ENCODE measurements at places on chromosomes 1 and 21.

GRCh38 chr21:44372616-44373015 lies 19.2 kb downstream of the TRPM2 start:
- DNase-seq = no peak

- no peak for DNase-seq
Observed at GRCh38 chr1:27668808-27669723, 2.9 kb downstream of the IFI6 start.

GRCh38 chr21:34995979-34996303 lies 53.2 kb downstream of the RUNX1 start:
- no peak for DNase-seq

DNA sequence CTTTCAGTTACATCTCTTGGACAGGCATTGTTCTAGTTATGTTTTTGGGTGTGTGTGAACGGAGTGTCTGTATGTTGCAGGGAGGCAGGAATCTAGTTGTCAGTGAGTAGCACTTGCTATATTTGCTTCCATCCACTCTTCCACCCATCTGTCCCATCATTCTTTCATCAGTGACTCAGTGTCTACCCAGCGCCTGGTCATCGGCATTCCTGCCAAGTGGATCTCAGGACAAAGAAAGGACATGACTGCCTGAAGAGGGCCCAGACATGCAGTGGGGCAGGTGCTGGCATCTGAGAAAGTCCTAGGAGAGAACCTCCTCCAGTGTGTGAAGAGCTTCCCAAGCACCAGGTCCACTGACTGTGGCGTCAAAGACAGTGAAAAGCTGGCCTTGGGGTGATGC lies 27.3 kb upstream of the MAGOH start:
- DNase-seq = no peak

DNA sequence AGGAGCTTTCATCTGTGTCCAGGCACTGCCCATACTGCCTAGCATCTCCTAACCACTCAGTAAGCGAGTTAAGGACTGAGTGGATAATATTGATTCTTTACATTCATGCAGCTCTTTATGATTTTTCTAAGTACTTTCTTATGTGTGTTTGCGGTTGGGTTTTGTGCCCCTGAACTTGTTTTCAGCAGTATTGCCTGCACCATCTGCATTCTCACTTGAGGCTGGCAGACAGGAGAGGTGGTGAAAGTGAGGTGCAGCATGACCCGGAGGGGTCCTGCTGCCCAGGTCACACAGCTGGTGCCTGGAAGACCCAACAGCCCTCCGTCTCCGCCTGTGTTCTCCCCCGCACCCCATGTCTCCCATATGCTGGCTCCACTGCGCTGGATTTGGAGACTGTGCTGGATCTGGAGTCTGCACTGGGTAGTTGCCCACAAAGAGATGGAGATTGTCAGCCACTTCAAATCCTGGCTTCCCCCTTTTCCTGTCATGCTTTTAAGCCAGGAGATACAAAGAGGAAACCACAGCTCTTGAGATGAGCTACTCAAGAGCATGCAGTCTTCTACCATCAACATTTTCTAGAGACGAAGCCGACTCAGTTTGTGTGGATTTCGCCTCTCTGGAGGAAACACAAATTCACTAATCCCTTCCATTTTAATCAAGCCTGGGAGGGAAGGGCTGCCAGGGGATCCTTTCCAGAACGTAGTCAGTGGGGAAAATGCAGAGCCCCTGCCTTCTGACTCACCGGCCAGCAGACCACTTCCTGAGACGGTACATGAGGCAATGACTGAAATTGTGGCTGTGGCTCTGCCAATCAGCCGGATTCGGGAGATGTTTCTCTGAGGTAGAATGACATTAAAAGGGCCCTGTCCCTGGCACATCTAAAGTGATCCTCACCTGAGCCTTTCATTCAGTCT lies 71.7 kb upstream of the ANGPTL1 start:
- no peak for DNase-seq

- DNase-seq = no peak
Observed at GRCh38 chr1:198755715-198756114, 116.9 kb downstream of the PTPRC start.

- peak; percentile 59 for DNase-seq
Observed at GRCh38 chr1:39091845-39092645, 65.9 kb downstream of the NDUFS5 start.

DNA sequence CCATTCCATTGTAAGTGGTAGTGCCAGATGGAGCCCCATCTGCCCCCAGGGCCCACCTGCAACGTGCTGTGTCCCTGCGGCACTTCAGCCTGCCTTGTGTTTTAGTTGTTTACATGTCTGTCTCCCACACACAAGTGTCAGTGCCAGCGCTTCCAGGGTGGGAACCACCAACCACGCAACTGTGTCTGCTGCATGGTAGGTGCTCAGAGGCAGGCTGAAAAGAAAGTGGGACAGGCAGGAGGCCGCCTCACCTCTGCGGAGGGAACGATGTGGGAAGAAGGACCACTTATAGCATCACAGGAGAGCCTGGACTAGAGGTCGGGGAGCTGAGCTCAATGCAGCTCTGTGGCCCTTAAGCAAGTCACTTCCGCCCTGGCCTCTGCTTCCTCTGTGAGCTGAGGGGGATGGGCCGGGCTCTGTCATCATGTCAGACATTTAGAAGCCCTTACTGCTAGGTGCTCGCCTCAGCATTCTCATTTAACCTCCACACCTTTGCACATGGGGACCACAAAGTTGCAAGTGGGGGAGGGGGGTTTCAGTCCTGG lies 17.9 kb downstream of the SLC9A1 start:
- DNase-seq = no peak

DNA sequence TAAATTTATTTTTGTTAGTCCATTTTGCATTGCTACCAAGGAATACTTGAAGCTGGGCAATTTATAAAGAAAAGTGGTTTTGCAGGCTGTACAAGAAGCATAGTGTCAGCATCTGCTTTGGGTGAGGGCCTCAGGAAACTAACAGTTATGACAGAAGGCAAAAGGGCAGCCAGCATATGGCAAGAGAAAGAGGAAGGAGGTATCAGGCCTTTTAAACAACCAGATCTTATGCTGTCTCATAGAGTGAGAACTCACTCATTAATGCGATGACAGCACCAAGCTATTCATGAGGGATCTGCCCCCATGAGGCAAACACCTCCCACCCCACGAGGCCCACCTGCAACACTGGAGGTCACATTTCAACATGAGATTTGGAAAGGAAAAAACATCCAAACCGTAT lies 898.4 kb downstream of the KCNT2 start:
- no peak for DNase-seq

DNA sequence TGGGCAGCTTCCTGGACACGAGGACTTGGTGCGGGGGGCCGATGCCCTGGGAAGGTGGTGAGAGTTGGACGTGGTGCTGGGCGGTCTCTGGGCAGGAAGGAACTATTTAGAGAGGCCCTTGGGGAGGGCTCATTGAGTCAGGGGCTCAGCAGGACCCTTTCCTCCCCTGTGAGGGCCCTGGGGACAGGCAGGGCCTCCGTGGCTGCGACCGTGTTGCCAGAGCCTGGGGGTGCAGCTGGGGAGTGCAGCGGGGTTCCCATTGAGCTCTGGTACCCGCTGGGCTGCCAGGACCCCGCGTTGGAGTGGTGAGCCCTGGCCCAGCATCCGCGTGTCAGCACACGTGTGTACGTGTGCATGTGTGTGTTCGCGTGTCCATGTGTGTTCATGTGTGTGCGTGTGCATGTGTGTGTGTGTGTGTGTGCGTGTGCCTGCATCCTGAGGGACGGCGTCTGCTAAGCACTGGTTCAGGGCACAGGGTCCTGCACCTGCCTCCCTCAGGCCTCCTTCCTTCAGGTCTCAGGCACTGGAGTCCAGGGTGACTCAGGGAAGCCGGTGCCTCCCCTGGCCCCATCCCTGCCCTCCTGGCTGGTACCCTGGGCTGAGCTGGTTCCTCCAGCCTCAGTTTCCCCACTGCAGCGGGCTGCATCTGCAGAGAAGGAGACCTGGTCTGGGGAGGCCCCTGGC lies 10.7 kb downstream of the RNF223 start:
- DNase-seq = no peak

DNA sequence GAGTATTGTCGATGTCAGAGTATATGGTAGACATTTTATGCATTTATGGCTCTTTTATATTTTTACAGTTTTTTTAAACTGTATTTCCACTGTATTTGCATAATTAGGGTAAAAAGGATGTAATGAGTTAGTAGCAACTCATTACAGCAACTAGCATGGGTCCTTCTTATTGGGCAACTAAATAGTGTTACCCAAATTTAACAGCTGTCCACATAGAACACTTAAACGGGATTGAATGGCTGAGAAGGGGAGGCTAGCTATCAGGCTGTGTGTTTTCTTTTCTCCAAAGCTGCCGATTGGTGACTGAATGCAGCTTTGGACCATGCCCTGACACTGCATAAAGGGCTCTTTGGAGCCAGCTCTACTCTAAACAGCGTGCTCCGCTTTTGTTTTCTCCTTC lies 75.4 kb downstream of the PTPRC start:
- no peak for DNase-seq

- no peak for DNase-seq
Observed at GRCh38 chr1:29368936-29369932, 132.9 kb downstream of the PTPRU start.

Measured in H1 (cell line).